ENCODE measurements at places on chromosomes 12 and 14. TPM values are rescaled to one million over a fixed set of nuclear protein-coding genes. Genes with fewer than 3 reads are reported as not detected.

Gene KRT78
- 0.21 TPM for total RNA-seq

Gene ALDH1L2
- 0.25 TPM for total RNA-seq

Gene TMEM121
- 1.2 TPM for total RNA-seq

GRCh38 chr12:94690198-94690771 lies 39.9 kb upstream of the TMCC3 start:
- H3K36me3 ChIP-seq: no peaks in the 10 kb centered on the region
- H3K27ac ChIP-seq: no peak overlapping the region
- no peak for DNase-seq

Gene ADAM21
- total RNA-seq: not detected

Gene SLC25A21
- 2.6 TPM for total RNA-seq

DNA sequence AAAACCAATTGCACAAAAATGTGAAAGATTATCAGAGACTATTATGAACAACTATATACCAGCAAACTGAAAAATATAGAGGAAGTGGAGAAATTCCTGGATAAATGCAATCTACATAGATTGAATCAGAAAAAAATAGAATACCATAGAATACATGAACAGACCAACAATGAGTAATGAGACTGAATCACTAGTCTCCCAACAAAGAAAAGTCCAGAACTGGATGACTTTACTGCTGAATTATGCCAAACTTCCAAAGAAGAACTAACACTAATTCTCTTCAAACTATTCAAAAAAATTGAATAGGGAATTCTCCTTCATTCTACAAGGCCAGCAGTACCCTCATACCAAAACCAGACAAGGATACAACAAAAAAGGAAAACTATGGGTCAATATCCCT lies 60.6 kb downstream of the GUCY2C start:
- no peak overlapping the region for H3K4me3 ChIP-seq
- no peaks in the 10 kb centered on the region for H3K36me3 ChIP-seq
- H3K27me3 ChIP-seq: no peaks in the 10 kb centered on the region

Gene SPX
- 1.1 TPM for total RNA-seq

Gene TAS2R7
- not detected for total RNA-seq

Gene PIP4K2C
- total RNA-seq: 654 TPM

Gene GPX2
- total RNA-seq: not detected

Gene MUCL1
- total RNA-seq: not detected

DNA sequence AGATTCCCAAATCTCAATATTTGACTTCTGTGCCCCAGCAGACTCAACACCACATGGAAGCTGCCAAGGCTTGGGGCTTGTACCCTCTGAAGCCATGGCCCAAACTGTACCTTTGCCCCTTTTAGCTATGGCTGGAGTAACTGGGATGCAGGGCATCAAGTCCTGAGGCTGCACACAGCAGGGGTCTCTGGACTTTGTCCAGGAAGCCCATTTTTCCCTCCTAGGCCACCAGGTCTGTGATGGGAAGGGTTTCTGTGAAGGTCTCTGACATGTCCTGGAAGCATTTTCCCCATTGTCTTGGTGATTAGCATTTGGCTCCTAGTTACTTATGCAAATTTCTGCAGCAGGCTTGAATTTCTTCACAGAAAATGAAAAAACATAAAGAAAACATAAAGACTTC lies 762.3 kb downstream of the GALC start:
- no peaks in the 10 kb centered on the region for H3K27me3 ChIP-seq
- DNase-seq: no peak
- H3K4me1 ChIP-seq: no peaks in the 10 kb centered on the region
- H3K36me3 ChIP-seq: no peaks in the 10 kb centered on the region
- H3K4me3 ChIP-seq: no peak overlapping the region

DNA sequence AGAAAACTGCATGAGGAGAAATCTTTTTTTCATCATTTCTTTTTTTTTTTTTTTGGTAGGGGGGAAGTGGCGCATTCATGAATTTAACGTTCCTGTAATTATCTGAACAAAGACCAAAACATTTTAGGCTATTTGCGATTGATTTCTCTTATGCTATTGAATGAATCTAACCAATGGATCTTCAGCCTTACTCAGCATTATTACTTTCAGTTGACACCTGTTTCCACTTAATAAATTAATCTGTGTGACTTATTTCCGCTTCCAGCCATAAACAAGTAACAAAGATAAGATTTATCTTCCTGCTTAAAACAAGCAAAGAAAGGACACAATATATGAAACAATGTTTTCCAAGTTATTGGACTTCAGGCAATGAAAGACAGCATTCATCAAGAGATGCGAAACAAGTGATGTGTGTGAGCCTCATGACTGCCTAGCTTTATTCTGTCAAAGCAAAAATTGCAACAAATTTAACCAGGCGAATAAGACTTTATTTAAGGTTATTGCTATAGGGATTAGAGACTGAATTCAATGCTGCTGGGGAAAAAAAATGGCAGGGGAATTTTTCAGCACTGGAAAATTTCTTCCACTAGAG lies 1026.9 kb downstream of the LRFN5 start:
- H3K27me3 ChIP-seq: no peaks in the 10 kb centered on the region
- H3K4me1 ChIP-seq: no peaks in the 10 kb centered on the region
- H3K27ac ChIP-seq: no peak overlapping the region
- no peak for DNase-seq
- no peaks in the 10 kb centered on the region for H3K36me3 ChIP-seq

GRCh38 chr12:64390275-64390851 lies at the start of gene C12orf56:
C12orf56 (minus strand) TSS chr12:64390758; CDS start chr12:64390565, 193 bp downstream.
- H3K27me3 ChIP-seq: no peaks in the 10 kb centered on the region
- H3K4me3 ChIP-seq: peak within 1 kb of the TSS; percentile 24
- H3K27ac ChIP-seq: no peak within 1 kb of the TSS
- no peaks in the 10 kb centered on the region for H3K36me3 ChIP-seq
- peaks cover 6% of the 10 kb centered on the region for H3K4me1 ChIP-seq

DNA sequence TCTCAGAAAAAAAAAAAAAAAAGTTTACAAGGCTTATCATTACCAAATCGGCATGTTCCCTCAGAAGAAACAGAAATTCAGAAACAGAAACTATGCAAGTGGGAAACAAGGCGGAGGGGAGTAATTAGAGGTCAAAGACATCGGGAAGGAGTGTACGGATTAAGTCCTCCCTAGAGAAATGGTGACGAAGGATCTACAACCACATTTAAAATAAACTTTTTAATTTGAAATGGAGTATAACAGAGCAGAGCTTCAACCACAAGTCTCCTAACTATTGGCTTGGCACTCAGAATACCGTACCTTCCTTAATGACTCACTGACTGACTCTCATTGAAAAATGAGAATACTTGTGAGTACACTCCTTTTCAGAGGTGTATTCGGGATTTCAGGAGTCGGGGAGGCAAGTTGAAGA lies 908 bp downstream of the ENTPD5 start:
- DNase-seq: no peak
- peak overlapping the region; percentile 87 for H3K27ac ChIP-seq
- H3K27me3 ChIP-seq: no peaks in the 10 kb centered on the region
- H3K4me3 ChIP-seq: peak overlapping the region; percentile 82

Gene SIX1
- total RNA-seq: 3.7 TPM

DNA sequence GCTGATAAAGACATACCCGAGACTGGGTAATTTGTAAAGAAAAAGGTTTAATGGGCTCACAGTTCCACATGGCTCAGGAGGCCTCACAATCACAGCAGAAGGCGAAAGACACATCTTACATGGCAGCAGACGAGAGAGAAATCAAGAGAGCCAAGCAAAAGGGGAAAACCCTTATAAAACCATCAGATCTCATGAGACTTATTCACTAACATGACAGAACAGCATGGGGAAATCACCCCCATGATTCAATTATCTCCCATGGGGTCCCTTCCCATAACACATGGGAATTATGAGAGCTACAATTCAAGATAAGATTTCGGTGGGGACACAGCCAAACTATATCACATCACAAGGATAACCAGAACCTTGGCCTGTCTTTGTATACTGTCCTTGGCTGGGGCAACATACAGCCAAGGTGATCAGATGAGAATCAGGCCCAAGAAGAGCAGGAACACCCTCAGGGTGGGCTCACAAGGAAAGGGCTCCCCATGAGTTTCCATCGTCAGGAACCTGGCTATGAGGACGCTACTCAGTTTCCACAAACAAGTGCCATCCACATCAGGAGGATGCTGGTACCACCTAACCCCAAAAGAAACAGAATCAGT lies 152.7 kb downstream of the FOXN3 start:
- H3K27me3 ChIP-seq: no peaks in the 10 kb centered on the region
- H3K36me3 ChIP-seq: no peaks in the 10 kb centered on the region
- no peak overlapping the region for H3K4me3 ChIP-seq
- no peak for DNase-seq

DNA sequence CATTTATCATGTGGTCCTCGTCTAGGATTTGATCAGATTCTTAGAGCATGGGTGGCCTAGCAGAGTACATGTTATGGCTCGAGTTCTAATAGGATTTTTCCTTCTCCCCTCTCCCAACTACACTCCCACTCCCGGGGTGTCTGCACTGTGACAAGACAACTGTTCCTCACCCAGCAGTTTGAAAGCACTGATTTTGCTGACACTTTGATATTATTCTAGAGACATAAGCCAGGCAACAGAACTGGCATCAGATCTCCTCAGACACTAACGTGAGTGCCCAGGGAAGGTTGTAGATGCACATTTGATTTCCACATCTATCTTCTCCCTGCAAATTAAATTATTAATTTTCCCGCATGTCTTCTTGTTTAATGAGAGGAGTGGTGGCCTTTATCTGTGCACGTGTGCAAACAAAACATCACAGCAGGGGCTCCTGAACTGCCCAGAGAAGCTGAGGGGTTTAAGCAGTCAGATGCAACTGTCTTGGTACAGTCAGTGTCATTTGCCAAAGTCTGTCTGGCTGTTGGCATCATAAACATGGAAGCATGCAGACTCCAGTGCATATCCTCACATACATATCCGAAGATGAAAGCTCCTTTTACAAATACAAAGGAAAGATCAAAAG lies 491.8 kb downstream of the NPAS3 start:
- peaks cover under 1% of the 10 kb centered on the region for H3K4me1 ChIP-seq
- H3K27me3 ChIP-seq: no peaks in the 10 kb centered on the region
- H3K4me3 ChIP-seq: no peak overlapping the region
- H3K27ac ChIP-seq: no peak overlapping the region
- H3K36me3 ChIP-seq: no peaks in the 10 kb centered on the region

DNA sequence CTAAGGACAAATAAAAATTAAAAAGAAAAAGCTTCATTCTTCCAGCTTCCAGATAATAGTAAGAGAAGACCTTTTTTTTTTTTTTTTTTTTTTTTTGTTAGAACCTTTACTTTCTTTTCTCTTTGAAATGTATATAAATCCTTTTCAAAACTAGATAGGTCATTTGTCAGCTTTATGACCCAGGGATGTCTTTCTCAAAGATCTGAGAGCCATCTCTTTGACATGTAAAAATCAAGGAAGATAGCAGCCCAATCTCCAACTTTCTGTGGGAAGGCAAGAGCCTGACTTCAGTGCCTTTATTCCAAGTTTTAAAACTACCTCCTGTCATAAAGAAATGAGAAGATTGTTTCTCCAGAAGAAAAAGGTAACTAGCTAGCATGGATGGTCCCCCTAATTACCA lies 203.3 kb upstream of the LRFN5 start:
- H3K4me1 ChIP-seq: no peaks in the 10 kb centered on the region
- no peak overlapping the region for H3K4me3 ChIP-seq
- no peaks in the 10 kb centered on the region for H3K36me3 ChIP-seq
- DNase-seq: no peak
- H3K27ac ChIP-seq: no peak overlapping the region

DNA sequence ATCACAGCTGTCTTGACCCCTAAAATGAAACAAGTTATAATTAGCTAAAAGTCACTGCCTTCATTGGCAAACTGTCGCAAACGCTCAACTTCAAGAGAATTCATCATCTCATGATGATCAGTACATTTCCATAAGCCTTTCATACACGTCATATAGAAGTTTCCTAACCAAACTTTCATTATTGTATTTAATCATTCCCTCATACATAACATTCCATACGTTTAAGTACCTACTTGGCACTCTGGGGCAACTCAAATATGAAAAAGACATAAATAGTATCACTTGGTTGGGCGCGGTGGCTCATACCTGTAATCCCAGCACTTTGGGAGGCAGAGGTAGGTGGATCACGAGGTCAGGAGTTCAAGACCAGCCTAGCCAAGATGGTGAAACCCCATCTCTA lies 12.4 kb upstream of the PPP2R5E start:
- H3K27me3 ChIP-seq: no peaks in the 10 kb centered on the region
- no peaks in the 10 kb centered on the region for H3K36me3 ChIP-seq
- no peak overlapping the region for H3K4me3 ChIP-seq
- no peak for DNase-seq
- no peak overlapping the region for H3K27ac ChIP-seq

DNA sequence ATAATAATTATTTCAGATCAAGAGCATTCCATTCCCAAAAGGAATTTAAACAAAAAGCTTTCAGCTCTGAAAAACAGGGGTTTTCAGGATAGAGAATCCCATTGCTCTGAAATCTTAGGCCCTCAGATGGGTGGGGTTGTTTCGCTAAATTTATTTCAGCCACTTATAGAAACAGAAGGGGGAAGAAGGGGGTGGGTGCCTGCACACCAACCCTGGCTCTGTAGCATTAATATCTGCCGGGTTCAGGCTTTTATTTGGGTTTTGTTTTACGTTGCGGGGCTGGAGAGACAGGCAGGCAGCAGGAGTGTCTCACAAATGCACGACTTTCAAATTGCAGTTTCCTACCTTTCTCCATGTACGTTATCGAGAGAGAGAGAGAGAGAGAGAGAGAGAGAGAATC lies 12.5 kb upstream of the ZFP36L1 start:
- DNase-seq: no peak
- H3K4me1 ChIP-seq: peaks cover 24% of the 10 kb centered on the region
- no peak overlapping the region for H3K27ac ChIP-seq
- H3K27me3 ChIP-seq: no peaks in the 10 kb centered on the region
- no peaks in the 10 kb centered on the region for H3K36me3 ChIP-seq

- no peaks in the 10 kb centered on the region for H3K27me3 ChIP-seq
- peak; percentile 59 for DNase-seq
- no peaks in the 10 kb centered on the region for H3K36me3 ChIP-seq
- H3K4me3 ChIP-seq: no peak overlapping the region
- H3K27ac ChIP-seq: no peak overlapping the region
Observed at GRCh38 chr14:54175298-54175942, 218.8 kb upstream of the BMP4 start.

DNA sequence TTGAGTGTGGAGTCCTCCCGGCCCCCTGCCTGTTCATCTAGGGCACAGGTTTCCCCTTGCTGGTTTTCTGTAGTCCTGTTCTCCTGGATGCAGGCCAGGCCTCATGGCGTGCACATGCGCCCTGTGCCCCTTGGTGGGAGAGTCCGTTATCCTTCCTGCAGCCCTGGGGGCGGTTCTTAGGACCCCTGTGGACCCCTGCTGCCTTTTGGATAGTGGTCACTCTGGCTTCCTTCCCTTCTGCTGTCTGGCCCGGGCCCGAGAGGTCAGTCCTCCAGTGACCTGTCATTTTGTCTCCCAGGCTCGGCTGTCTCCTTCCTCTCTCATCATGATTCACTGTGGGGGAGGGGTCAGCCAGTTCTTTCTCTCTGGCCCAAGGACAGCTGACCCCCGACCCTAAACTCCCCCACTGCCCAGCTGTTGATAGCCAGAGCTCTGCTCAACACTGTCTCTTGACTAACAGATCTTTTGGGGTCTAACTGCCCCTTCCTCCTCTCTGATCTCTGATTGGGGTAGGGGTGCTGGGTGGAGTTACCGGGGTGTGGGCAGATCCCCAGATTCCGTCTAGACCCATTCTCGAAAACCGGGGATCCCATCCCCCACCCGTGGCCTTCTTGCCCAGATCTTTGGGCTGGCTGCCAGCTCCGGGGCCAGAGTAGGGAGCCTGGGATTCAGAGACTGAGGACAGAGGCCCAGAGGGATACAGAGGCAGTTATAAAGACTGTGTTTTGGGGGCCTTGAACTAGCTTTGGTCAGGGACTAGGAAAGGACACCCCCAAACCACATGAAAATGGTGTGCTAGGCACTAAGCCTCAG lies 7.0 kb downstream of the CCND2 start:
- H3K4me3 ChIP-seq: no peak overlapping the region
- no peaks in the 10 kb centered on the region for H3K36me3 ChIP-seq
- no peaks in the 10 kb centered on the region for H3K4me1 ChIP-seq
- no peak for DNase-seq

Measured in SJSA1 (cell line).